Activated naive CD4-positive, alpha-beta T cell treated with anti-CD3 and anti-CD28 coated beads for 36 hours (primary cell): ENCODE measurements at places on chromosomes 11 and 22.

DNA sequence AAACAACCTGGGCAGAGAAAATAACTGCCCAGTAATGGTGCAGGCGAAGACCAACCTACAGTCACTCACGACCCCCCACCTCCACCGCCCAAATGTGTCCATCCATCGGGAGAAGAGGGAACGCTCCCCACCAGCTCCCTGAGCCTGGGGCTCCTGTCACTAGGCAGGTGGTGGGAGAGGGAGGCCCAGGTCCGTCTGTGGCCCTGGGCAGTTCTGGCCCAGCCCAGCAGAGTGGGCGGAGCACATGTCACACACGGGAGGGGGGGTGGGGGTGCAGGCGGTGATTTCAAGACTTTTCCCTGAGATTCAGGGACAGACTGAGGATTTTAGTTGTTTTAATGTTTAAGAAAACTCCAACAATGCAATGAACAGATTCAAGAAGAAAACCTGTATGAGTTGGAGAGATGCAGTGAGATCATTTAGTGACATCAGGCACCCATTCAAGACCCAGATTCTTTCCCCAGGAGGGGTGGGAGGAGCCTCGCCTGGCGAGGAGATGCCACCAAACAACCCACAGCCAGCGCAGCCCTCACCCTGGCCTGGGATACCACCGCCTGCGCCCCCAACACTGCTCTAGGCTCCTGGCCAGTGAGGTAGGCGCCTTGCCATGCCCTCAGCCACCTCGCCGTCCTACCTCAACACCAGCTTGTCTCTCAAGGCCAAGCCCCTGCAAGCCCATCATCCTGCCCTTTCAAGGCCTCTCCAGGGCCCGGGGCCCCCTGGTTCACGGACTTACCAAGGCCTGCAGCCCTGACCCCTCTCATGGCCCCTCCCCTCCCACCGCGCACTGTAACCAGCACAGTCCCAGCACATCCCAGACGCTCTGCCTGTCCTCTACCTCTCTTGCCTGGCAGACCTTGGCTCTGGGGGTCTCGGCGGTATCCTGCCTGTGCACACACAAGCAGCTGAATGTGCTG is 36.8 kb downstream of the TBX1 start:
- no peak for DNase-seq

DNA sequence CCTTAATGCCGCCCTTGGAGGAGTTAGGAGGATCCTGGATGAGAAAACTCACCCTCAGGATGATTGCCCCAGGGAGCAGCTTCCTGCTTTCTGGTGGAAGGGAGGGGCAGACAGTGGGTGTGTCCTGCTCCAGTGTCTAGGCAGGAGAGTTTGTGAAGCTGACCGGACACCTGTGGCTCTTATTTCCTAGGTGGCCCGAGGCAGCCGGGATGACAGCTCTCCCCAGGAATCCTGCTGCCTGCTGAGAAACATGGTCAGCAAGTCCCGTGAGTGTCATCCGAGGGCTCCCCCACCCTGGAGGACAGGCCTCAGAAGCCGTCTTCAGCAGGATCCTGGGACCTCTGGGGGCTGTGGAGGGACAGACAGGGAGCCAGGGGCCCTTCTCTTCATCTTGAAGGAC is 50.4 kb downstream of the ST3GAL4 start:
- no peak for DNase-seq

- no peak for DNase-seq
Measured at GRCh38 chr11:70742553-70743291, 344.4 kb downstream of the CTTN start.

DNA sequence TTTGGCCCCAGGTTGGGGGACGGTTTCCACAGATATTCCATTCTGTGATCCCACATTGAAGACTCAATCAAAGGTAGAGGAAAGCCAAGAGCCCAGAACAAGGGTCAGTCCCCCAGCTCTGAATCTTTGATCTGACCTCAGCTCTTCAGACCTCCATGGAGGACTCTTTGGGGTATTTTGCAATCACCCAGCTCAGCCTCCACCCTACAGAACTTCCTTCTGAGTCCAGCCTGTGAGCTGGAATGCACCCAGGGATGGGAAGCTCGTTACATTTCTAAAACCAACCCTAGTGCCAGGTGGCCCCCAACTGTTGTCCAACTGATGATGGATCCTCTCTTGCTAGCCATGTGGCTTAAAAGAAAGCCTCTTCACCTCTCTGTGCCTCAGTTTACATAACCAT is 335.3 kb downstream of the MN1 start:
- no peak for DNase-seq

GRCh38 chr11:9516113-9516512 is 55.3 kb downstream of the ZNF143 start:
- no peak for DNase-seq

- DNase-seq = peak; percentile 97
Measured at GRCh38 chr22:45318168-45318557, 8.4 kb downstream of the FAM118A start.

DNA sequence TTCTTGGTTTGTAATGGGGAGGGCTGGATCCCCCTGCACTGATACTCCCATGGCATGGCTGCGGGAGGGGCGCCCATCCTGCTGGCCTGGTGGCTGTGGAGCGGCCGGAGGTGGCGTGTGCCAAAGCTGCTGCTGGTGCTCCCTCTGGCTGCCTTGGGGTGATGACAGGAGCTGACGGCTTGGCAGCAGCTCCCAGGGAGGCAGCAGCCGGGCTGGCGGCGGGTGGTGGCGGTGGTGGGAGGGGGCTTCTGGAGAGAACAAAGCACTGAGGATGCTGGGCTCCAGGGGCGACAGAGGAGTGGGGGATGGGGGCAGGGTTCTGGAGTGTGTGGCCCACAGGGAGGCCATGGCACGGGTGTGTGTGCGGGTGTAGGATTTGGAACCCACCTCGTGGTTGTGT is 11.4 kb upstream of the MPPED1 start:
- DNase-seq = no peak

DNA sequence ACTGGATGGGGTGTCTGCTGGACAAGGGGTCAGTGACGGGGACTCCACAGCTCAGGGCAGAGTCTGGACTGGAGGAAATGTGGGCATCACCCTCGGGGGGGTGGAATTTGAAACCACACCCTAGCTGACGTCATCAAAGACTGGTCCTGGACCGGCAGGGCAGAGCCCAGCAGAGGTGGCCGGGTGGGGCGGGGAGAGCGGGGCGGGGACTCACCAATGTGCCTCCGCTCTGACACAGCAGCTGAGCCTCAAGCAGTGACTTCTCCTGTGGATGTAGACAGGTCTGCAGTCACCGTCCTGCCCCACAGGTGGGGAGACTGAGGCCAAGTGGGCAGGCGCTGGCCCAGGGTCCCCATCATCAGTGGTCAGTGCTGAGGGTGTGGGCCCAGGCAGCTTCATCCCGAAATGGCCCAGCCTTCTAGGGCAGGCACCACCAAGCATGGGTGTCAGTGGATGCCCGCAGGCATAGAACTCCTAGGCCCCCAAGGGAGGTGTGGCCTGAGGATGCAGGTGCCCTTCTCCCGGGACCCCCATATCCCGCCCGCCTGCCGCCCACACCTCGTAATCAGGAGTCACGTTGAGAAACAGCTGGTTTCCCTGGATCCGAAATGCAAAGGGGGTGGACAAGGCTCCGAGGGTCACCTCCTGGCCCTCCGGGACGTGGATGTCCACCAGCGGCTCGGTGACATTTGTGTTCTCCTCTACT is 603 bp downstream of the CDHR5 start:
- DNase-seq = no peak

DNA sequence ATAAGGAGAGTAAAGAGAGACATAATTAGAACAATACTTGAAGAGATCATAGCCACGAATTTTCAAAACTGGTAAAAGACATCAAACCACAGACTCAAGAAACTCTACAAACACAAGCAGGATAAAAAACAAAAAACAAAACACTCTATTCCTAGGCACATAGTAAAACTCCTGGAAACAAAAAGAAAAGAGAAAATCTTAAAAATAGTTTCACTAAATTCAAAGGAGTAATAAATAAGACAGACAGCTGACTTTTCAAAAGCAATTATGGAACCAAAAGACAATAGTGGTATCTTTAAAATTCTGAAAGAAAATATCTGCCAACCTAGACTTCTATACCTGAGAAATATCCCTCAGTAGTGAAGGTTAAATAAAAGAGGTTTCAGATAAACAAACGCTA is 9.2 kb upstream of the NARS2 start:
- DNase-seq = no peak

DNA sequence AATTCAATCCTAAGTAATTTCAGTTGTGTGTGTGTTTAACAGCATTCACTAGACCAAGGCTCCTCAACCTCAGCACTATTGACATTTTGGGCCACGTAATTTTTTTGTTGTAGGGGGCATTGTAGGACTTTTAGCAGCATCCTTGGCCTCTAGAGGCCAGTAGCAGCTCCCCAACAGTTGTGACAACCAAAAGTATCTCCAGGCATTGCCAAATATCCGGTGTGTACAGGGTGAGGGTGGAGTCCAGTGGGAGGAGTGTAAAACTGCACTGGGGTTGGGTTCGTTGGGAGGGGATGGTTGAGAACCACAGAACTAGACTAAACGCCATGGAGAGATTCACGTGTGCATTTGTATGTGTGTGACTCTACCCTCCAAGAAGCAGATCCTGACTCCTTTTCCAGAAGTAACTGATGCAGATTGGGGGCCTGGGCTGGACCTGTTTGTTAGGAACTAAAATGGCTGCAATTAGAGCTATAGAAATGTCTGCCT is 5.9 kb upstream of the PHF21A start:
- peak; percentile 73 for DNase-seq
